AG08395 (cell line): ENCODE measurements at places on chromosomes 3 and 15.

DNA sequence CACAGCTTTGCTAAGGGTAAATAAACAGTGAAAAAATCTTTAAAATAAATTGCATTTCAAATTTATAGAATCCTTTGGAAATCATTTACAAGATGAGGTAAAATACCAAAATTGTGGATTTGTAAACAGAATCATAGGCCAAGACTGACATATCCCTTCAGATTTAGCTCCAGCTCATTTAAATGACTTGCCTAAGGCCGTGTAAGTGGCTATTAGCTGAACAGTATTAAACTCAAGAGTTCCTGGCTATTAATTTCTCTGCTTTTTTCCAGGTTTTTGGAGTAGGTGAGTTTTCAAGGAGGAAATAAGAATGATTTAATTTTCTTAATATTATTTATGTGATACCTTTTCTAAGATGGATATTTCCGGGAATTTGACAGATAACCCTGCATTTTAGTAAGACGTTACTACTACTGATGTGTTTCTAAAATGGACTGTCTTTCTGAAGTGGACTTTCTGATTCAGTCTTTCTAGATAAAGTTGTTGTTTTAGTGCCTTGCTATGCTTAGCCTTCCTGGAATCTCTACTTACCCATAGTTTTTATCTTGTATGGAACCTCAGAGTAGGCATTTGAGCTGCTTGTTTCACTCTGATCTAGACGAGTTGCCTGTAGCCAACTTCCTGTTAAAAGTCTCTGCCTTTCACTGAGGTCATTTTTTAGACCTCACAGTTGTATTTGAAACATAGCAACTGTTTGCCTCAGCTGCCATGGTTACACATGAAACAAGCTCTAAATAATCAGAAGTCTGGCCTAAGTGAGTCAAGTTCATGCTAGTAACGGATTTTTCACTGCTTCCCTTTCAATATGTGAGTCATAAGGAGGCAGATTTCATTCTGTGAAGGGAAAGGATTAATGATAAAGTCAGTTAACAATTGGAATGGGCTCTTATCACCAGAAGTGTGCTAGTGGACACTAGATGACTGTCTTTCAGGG lies 127.0 kb downstream of the KLHL25 start:
- DNase-seq: peak; percentile 90

DNA sequence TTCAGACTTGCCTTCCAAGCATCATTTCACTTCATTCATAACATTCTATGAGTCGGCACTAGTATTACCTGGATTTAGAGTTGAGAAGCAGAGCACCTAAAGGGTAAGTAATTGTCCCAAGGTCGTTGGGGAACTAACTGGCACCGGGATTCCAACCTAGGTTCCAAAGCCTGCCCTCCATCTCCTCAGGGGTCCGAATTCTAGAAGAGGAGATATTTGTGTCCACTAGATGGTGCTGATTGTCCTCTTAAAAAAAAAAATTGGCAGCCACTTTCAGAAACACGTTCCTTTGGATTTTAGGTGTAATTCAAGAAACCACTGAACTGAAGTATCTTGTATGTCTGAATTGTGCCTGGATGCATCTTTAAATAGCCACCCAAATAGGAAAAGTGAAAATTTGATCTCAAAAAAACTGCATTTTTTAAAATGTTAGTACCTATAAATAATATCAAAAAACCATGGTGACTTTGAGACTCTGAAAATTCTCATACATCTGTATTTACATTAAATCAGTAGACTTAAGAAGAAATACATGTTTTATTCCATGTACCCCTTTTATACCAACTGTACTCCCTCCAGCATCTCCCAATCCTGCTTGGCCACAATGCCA lies 3.9 kb upstream of the FSIP1 start:
- peak; percentile 59 for DNase-seq

GRCh38 chr3:18743761-18744160 lies 318.6 kb upstream of the SATB1 start:
- DNase-seq: no peak

DNA sequence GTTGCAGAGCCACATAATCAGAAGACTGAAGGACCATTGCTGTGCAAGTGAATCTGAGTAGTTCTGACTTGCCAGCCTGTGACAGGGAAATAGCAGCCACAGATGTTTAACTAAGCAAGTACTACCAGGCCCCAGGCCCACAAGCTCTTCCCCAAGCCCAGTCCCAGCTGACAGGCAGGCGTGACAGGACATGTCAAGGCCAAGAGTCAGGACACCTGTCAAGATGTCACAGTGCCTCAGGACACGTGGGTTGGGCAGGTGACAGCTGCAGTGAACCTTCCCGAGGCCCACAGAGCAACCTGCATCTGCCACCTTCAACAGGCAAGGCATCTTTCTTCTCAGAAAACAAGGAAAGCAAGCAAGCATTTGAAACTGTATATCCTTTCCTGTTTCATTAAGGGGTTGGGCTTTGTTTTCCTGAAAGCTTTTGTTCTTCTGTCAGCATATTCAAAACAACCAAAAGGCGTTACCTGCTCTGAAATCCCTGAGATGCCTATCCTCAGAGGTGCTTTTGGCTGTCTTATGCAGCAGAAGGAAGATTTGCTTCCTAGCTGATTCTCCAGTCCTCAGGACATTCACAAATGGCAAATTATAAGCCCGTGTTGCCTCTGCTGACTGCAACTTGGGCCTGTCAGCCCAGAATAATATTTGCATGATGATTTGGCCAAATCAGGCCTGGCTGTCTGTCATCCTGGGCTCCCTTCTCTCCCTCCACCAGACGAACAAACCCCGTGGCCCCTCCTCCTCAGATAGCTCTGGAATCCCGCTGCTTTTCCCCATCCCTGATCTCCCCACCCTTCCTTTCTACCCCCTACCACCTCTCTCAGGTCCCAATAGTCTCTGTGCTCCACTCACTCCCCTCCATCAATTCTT lies 171.8 kb upstream of the WNT5A start:
- DNase-seq: no peak

DNA sequence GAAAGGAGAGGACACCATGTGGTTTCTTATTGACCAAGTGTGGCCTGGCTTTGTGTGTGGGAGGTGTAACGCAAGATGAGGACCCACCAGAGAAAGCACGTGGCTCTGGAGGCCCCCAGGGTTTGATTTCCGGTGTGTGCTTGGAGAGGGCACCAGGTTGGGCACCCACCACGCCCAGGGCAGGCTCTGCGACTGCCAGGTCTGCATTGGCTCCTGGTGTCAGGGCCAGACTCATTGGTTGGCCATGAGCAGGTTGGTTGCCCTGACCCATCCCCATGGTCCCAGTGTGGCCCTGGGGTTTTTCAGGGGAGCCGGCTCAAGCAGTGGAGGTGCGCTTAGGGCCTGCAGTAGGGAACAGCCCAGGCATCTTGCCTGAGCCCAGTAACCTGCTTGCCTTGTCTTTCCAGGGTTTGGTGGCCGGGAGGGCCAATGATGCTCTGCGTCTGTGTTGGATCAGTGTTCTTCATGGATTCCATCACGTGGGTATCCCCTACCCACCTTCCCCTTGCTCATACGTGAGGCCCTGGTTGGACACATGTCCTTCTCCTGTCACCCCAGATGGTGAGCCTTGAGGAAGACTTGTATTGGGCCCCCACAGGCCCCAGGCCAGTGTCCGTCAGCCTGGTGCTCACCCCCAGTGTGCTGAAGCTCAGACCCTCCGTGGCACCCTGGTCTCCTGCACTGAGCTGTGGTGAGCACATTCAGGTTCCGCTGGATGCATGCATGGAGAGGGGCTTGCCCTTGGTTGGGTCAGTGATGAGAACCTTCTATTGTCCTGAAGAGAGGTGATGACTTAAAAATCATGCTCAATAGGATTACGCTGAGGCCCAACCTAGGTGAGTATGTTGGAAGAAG lies 193.9 kb downstream of the UBE3A start:
- DNase-seq: no peak
